ENCODE measurements at places on chromosomes 11 and 22.
A peak's percentile ranks its signal among the peaks of the same experiment; 100 is the strongest.

GRCh38 chr22:39908737-39909136, 7.9 kb downstream of the GRAP2 start:
- no peak for DNase-seq

DNA sequence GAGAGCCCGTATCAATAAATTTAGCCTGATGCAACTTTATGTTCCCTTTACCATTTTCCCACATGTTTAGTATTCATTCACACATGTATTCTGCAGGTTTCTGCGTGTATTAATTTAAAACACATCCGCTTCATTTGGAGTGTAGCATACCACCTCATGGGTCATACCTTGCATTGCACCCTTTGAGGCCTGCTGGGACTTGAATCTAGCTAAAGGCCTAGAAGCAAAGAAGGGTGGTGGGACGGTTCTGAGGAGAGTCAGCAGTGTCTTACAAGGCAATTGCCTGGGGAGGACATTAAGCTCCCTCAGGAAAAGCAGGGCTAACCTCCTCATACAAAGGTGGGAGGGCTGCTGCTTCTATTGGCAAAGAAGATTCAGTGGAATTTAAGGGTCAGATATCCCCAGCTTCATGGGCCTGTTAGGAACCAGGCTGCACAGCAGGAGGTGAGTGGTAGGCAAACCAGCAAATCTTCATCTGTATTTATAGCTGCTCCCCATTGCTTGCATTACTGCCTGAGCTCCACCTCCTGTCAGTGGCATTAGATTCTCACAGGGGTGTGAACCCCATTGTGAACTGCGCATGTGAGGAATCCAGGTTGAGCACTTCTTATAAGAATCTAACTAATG, 15.9 kb upstream of the SNX19 start:
- no peak for DNase-seq

DNA sequence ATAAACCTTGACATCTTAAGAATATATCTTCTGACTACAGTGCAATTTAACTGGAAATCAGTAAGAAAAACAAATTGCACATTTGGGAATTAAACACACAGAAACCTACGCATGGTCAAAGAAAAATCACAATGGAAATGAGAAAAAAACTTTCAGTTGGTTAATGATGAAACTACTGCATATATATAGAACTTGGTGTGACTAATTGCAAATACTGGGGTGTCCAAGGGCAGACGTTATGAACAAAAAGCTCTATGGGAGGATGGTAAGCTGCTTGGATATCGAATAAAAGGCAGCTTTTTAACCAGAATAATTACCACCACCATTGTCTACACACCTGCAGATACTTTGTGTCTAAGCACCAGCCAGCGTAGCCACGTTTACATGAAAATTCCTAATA, 791 bp downstream of the GDPD4 start:
- DNase-seq: no peak

- DNase-seq: peak; percentile 64
Observed at GRCh38 chr11:103532133-103532788, 423.0 kb downstream of the DYNC2H1 start.

DNA sequence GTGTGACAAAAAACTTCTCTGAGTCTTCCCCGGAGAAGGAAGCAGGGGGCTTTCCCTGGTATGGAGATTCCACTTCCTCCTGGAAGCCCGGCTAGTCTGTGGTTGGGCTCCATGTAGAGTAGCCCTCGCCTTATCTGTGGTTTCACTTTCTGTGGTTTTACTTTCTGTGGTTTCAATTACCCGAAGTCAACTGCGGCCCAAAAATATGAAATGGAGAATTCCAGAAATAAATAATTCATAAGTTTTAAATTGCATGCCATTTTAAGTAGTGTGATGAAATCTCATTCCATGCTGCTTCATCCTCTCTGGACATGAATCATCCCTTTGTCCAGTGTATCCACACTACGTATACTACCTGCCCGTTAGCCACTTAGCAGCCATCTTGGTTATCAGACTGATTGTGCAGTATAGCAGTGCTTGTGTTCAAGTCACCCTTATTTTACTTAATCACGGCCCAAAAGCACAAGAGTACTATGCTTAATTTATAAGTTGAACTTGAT, 275.0 kb upstream of the SESN3 start:
- no peak for DNase-seq

DNA sequence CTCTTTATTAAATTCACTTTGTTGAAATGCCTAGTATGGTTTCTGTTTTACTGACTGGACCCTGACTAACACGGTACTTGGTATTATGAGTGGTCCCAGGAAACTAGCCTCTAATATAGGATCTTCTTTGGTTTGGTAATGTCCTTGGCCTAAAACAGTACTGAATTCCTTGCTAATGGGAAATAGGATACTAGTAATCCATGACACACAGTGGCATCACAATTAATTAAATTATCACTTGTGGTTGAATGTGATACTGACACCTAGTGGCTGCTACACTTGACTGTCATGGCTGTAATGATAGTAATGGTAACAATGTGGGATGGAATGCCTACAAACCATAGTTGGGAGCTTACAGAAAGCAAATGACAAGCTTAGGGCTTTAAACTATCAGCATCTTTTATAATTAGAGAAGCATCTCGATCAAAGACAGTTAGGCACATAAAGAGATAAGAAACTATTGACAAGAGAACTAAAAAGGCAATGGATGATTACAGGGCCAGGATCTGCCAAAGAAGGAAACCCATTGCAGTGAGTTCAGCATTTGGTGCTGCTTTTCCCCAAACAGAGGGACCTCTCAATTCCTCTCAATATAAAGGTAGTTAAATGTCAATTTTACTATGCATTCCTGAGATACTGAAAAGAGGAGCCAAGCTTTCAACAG, 8.6 kb downstream of the DNHD1 start:
- peak; percentile 37 for DNase-seq

DNA sequence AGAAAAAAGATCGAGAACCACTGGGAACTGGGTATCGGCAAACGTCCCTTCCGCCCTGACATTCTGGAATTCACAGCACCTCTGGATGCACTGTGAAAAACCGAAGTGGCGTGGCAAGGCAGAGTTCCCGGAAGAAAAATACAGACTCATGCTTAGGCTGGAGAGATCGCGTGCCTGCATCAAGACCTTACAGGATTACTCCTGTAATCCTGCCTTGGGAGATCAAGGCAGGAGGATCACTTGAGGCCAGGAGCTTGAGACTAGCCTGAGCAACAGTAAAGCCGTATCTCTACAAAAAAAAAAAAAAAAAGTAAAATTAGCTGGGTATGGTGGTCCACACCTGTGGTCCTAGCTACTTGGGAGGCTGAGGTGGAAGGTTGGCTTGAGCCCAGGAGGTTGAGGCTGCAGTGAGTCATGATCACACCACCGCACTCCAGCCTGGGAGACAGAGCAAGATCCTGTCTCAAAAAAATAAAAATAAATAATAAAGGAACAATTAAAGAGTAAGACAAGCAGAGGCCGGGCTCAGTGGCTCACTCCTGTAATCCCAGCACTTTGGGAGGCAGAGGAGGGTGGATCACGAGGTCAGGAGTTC, 19.9 kb upstream of the TEF start:
- DNase-seq: no peak

DNA sequence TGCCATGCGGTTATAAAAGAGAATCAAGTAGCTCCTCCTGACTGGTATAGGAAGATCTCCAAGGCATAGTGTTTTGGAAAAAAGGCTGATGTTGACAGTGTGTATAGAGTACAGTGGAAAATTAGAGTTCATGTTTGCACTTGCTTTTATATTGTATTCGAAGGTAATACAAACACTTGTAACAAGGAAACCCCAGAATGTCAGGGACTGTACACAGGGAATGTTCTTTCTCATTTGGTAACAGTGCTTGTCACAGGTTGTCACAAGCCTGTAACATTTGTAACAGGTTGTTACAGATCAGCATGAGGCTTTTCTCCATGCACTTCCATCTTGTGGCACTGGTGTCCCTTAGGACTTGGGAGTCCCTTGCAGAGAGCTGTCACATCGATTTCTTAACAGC, 64.0 kb downstream of the GRK3 start:
- DNase-seq: no peak
